ENCODE measurements at places on chromosomes 12 and 14. TPM values are rescaled to one million over a fixed set of nuclear protein-coding genes. Genes with fewer than 3 reads are reported as not detected.

ESR2 gene
- total RNA-seq, result not detected

TMEM63C gene
- 0.32 TPM for total RNA-seq

LRRIQ1 gene
- not detected for total RNA-seq

LRTM2 gene
- not detected for total RNA-seq

ASB2 gene
- total RNA-seq, result 443 TPM
